NCI-H460 (cell line): ENCODE measurements at places on chromosomes 4 and X. TPM values are rescaled to one million over a fixed set of nuclear protein-coding genes. Genes with fewer than 3 reads are reported as not detected.

The MMAA gene
- total RNA-seq = 2.5 and 3.0 TPM in 2 replicates

The ITM2A gene
- total RNA-seq = 0.17 and 0.43 TPM in 2 replicates

GRCh38 chrX:108736509-108737479, at the start of gene IRS4:
TSS of gene IRS4 (minus strand) at chrX:108736563.
- DNase-seq = no peak

DNA sequence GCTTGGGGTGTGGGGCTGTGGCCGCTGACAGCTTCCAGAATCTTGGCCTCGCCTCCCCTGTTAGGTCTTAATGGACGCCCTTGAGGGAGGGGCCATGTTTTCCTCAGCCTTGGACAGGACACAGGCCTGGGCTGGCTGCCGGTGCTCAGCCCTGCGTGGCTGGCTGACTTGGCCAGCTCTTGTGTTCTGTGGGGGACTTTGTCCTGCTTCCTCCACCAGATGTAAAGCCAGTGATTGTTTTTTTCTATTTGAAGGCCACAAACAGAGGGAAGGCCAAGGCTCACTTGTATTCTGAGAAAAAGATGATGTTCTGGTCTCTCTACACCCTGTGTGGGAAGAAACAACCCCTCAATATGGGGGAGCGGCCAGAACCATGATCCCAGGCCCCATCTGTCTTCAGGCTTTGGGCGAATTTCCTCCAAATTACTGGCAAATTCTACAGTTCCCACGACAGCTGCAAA, 71.3 kb downstream of the HTRA3 start:
- no peak for DNase-seq

- DNase-seq = no peak
These were observed 3.0 kb upstream of the SPATA4 start for GRCh38 chr4:176198316-176198903.
